ENCODE measurements at places on chromosomes 16 and 17.

DNA sequence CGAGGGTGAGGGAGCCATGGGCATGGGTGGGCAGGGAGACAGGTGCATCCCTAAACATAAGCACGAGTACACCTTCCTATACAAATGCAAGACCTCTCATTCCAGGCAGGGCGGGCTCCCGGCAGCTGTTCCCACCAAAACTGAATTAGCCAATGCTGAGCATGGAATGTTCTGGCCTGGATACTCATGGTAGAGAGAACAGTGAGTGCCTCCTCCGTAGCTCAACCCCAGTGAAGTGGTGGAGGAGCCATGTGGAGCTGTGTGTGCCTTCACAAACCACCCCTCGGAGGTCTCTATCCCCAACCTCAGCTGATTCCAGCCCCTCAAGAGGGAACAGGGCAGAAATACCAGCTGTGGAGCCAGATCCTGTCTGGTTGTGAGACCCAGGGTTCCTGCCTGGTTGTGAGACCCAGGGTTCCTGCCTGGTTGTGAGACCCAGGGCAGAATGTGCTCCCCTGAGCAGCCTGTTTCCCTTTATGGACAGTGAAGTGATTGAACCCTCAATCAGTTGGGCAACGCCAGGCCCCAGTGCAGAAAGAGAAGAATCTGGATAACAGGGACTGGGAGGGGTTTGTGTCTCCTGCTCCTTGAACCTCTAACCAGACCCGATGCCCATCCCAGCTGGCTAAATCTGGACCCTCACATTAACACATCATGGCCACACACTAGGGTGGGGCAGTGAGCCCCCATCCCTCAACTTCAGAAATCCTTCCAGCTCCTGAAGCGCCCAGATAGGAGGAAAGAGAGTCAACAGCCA is 2.4 kb upstream of the CDH16 start:
- no peak for DNase-seq

- no peak for DNase-seq
Observed at GRCh38 chr16:20676268-20676825, 21.1 kb downstream of the ACSM1 start.

GRCh38 chr16:2016407-2016922 is 3.1 kb upstream of the NPW start:
- DNase-seq = no peak

- no peak for DNase-seq
Observed at GRCh38 chr17:9512323-9513168, 63.1 kb downstream of the STX8 start.

GRCh38 chr17:36888236-36888951 is 48.9 kb upstream of the LHX1 start:
- DNase-seq = no peak

DNA sequence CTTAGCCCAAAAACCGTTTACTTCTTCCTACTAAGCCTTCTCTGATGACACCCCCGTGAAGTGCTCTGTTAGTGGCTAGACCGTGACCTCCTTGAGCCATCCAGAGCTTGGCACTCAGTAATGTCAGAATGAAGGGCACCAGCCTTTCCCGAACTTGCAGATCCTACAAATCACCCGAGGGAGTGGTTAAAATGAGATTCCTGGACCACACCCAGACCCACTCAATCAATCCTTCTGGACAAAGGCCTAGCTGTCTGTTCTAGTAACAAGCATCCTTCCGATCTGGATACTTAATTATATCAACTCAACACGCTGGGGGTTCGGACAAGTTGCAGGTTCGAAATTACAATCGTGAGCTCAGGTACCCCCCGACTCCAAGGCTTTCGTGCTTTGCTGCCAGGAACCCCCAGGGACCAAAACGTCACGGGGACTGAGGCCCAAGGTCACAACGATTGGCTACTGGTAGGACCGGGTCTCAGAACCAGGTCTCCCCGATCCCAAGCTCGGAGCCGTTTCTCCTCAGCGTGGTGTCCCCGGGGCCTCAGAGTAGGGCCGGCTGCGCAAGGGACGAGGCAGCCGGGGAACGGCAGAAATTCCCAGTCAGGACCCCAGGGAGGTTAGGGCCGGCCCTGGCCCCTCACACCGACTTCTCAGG is 527 bp downstream of the CIAPIN1 start:
- no peak for DNase-seq

DNA sequence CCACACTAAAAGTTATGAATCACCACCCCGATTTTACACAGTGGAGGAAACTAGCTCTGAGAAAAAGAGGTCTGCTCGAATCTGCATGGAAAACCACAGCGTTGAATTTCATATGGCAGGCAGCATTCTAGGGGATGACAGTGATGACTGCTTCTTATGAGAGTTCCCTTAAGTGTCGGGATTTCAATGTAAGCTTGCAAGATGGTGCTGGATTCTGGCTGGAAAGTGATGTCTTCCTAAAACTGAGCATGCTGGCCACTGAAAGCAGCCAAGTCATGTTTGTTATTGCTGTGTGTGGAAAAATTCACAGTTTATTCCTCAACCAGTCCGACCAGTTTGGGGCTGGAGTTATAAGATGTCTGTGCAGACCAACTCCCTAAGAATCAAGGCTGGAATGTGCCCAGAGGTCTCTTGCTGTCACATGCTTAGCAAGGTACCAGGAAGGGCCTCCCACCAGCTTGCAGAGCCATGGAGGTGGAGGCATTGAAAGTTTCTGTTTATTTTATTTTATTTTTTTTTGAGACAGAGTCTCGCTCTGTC is 37.2 kb upstream of the GAN start:
- no peak for DNase-seq

DNA sequence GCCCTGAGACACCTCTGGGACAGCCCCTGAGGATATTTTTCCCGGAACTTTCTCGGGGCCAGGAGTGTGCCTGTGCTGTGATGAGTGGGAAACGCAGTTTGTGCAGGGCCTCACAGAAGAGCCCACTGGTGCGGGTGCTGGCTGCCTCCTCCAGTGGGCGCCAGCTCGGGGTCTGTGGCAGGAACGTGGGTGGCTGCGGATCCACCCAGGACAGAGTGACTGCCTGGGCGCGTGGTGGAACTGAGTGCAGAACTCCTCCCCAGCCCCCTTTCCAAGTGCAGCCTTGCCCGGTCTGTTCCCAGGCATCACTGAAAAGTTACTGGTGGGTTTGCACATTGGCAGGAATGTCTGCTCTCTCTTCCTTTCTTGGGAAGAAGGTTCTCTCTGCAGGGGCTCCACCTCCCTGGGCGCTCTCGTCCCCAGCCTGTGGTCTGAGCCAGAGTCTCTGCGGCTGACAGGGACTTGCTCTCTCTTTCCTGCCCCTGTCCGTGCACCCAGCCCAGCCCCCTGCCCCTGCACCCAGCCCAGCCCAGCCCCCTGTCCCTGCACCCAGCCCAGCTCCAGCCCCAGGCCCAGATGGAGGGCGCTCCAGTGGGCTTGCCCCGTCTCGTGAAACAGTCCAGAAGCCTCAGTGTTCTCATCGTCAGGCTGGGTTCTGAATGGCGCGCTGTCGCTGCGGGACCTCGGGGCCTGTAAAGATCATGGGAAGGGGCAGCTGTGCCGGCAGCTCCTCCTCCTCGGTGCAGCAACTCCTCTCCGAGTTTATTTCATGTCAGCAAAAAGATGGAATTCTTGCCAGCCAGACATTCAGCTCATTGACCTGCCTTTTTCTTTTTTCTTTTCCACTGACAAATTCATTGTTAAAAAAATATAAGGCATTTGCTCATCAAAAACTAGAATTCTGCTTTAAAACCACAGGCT is 117.5 kb downstream of the BANP start:
- no peak for DNase-seq

DNA sequence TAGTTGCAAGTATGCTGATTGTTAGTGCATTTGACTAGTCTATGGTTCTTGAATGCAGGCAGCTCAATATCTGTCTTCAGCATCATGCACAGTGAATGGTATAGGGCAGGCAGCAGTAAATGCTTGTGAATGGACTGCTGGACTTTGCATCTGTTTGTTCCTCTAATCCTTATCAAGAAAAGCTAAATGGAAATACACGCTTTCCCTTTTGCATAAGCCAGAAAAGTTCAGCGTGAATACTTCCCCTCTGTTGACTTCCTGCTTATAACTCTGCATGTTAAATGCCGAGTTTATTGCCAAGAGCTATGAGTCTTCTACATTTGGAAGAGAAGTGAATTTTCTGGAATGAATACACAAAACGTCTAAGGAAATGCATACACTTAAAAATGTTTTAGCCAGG is 127.9 kb upstream of the CPHXL start:
- no peak for DNase-seq

DNA sequence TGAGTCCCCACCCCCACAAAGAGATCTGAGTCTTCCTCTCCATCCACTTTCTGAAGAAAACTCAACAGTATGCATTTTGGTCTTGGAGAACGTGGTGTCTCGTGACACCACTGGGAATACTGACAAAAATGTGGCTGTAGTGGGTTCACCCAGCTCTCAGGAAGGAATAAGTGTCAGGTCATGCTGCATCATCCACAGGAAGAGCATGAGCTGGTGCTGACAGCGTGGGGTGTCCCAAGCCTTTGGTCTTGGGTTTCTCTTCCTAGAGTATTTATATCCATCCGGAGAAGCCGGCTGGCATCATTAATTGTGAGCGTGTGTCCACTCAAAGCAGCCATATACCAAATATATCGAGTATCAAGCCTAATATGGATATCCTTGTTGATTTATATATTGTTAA is 55.9 kb downstream of the C17orf67 start:
- no peak for DNase-seq

- DNase-seq = no peak
Observed at GRCh38 chr17:74659889-74660288, 36.4 kb upstream of the CD300E start.

DNA sequence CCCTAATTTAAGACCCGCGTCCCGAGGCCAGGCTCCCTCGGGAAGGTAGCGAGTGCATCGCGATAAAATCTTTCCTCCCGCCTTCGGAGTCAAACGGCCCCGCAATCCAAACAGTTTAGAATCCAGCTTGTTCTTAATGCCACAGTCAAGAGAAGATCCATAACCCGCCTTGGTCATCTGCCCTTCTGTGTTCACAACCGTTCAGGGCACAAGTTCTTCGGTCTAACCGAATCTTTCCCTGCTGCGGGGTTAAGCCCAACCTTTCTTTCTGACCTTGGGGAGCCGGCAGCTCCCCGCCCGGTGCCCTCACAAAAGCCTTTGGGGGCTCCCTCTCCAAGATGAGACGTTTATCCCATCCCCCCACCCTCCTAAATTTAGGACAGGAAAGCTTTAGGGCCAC is 30.3 kb downstream of the CPSF4L start:
- DNase-seq = no peak

- DNase-seq = no peak
Observed at GRCh38 chr16:13335879-13336278, 434.5 kb downstream of the SHISA9 start.

DNA sequence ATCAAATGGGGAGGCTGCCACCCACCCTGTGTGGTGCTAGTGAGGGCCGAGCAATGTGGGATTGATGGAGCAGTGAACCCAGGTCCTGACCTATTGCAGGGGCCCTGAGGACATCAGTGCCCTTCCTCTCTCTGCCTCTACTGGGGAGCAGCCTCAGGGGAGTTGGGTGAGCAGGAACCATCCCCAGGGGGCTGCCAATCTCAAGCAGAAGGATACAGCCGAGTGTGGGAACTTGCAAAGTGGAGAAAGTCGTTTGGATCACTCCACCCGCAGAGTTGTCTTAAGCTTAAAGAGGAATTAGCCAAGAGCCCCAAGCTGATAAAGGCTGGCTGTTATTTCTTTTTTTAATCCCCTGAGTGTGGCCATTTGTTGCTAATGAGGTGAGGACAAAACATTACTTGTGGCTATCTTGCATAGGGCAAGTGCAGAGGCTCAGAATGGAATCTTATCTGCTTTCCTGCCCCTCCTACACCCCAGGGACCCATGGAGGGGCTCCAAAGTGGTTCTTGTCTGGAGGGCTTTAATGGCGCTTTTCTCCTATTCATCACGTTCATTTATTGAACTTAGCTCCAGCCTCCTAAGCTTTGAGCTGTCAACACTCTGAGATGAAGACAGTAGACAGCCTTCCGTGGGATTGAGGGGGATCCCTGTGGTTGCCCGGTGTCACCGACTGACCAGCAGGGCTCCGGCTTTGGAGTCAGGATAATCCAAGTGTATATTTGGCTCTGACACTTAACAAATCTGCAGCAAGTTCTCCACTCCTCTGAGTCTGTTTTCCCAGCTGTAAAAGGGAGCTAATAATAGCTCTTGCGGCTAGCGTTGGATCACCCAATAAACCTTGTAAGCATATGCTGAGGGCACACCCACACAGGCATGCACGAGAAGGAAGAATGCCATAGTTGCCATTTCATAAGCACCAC is 45.1 kb downstream of the MYH11 start:
- no peak for DNase-seq

DNA sequence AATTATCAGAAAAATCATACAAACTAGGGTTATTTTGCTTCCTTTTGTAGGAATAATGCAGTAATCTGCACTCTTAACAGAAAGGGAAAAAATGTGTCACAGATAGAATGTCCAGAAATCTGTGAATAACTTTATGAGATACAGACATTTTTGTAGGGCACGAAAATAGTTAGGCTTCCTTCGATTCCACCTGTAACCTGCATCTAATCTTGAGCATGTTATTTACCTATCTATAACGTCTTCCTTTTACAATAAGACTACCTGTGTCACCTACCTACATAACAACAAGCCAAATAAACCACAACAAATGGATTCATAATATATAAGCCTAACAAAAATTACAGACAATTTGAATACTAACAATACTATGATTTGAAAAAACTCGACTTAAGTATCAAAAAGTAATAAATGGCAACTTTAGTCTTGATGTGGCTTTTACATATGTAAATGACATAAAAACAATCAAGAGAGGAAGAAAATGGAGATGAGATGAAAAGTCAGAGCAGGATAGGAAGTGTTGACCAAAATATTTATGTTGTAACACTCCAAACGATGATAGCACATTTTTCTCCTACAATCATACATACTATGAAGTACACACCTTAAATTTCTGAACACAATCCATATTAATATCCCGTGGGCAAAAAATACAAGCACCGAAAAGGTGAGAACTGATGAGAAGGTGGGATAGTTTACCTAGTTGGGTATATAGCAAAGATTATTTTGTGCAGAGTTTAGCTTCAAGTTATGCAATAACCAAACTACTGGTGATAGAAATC is 2.5 kb downstream of the STAT5B start:
- DNase-seq = no peak

- DNase-seq = no peak
Observed at GRCh38 chr17:27265333-27265732, 28.6 kb upstream of the WSB1 start.

GRCh38 chr17:75614006-75614405 is 19.2 kb upstream of the SMIM5 start:
- DNase-seq = no peak
